ENCODE measurements at places on chromosomes 3 and 15. TPM values are rescaled to one million over a fixed set of nuclear protein-coding genes. Genes with fewer than 3 reads are reported as not detected.

- DNase-seq: no peak
- H3K4me1 ChIP-seq: peaks cover 36% of the 10 kb centered on the region
- no peaks in the 10 kb centered on the region for H3K27me3 ChIP-seq
- H3K36me3 ChIP-seq: no peaks in the 10 kb centered on the region
These were observed 35.4 kb upstream of the DUSP7 start for GRCh38 chr3:52091586-52092270.

GRCh38 chr3:115275896-115276295, 128.8 kb upstream of the ZBTB20 start:
- H3K27ac ChIP-seq: no peak overlapping the region
- H3K4me3 ChIP-seq: no peak overlapping the region
- DNase-seq: no peak
- no peaks in the 10 kb centered on the region for H3K36me3 ChIP-seq
- H3K27me3 ChIP-seq: no peaks in the 10 kb centered on the region

- H3K4me3 ChIP-seq: no peak overlapping the region
- peaks cover 33% of the 10 kb centered on the region for H3K4me1 ChIP-seq
- H3K36me3 ChIP-seq: no peaks in the 10 kb centered on the region
- H3K27me3 ChIP-seq: no peaks in the 10 kb centered on the region
- no peak for DNase-seq
These were observed 32.0 kb downstream of the PIK3CA start for GRCh38 chr3:179179979-179180759.

GRCh38 chr3:185129083-185129482, 23.8 kb downstream of the C3orf70 start:
- no peak overlapping the region for H3K27ac ChIP-seq
- H3K4me1 ChIP-seq: no peaks in the 10 kb centered on the region
- no peak overlapping the region for H3K4me3 ChIP-seq
- no peak for DNase-seq
- H3K27me3 ChIP-seq: no peaks in the 10 kb centered on the region

GRCh38 chr3:174397848-174398247, 461.3 kb upstream of the NAALADL2 start:
- DNase-seq: no peak
- H3K4me3 ChIP-seq: no peak overlapping the region
- H3K27ac ChIP-seq: no peak overlapping the region
- H3K4me1 ChIP-seq: no peaks in the 10 kb centered on the region

DNA sequence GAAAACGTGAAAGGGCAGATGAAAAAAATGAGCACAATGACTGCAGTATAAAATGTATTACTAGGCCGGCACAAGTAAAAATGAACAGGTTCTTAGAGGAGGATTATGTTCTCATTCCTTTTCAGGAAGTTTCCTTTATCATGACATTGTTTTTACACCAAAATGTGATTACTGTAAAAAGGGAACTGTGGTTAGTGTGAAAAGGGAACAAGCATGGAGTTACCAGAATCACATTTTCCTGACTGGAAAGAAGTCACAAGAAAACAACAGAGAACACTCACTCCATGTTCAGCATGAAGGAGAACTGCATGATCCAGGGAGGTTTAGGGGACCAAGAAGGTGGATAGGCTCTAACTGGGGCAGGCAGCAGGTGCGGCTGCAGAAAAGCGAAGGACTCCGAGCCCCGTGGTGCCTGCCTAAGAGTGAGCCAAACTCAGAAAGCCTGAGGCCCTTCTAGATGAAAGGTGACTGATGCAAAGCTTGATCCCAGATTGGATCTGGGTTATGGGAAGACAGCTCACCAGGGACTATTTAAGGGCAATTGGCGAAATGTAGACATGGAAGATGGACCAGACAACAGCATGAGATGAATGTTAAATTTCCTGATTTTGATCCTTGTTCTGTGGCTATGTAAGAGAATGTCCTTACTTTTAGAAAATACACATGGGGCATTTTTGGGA, 77.3 kb downstream of the CCR1 start:
- no peaks in the 10 kb centered on the region for H3K36me3 ChIP-seq
- peak overlapping the region; percentile 76 for H3K27ac ChIP-seq

- H3K36me3 ChIP-seq: no peaks in the 10 kb centered on the region
- DNase-seq: no peak
- no peak overlapping the region for H3K4me3 ChIP-seq
- H3K27ac ChIP-seq: no peak overlapping the region
- peaks cover 21% of the 10 kb centered on the region for H3K4me1 ChIP-seq
These were observed 66.3 kb upstream of the HES1 start for GRCh38 chr3:194069421-194070219.

GRCh38 chr3:144369129-144369879, 397.7 kb downstream of the DIPK2A start:
- H3K4me1 ChIP-seq: no peaks in the 10 kb centered on the region
- H3K36me3 ChIP-seq: no peaks in the 10 kb centered on the region
- no peak for DNase-seq
- no peak overlapping the region for H3K4me3 ChIP-seq

GRCh38 chr3:194732617-194733016, 46.9 kb downstream of the FAM43A start:
- H3K4me3 ChIP-seq: no peak overlapping the region
- DNase-seq: no peak
- H3K27me3 ChIP-seq: no peaks in the 10 kb centered on the region
- no peak overlapping the region for H3K27ac ChIP-seq

- DNase-seq: no peak
- H3K27me3 ChIP-seq: no peaks in the 10 kb centered on the region
- no peak overlapping the region for H3K27ac ChIP-seq
- no peaks in the 10 kb centered on the region for H3K4me1 ChIP-seq
- H3K4me3 ChIP-seq: no peak overlapping the region
These were observed 199.1 kb downstream of the SI start for GRCh38 chr3:164879201-164879600.

DNA sequence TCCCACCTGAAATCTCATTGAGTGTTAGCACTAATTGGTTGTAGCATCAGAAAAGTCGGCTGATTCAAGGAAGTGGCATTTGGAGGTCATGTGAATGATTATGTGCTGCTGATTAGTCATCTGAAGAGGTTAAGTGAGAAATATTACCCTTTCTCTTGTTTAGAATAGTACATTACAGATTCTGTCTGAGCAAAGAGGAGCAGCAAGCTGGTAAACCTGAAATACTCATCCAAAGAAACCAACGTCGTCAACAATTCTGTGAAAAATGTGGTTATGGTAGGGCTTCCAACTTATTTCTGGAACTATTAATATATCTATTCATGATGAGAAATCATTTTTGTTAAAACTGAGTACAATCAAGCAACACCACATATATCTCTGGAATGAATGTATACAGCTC, 1024.9 kb downstream of the TUSC7 start:
- no peaks in the 10 kb centered on the region for H3K27me3 ChIP-seq
- no peaks in the 10 kb centered on the region for H3K36me3 ChIP-seq
- no peak for DNase-seq
- no peak overlapping the region for H3K4me3 ChIP-seq

The CP gene
- total RNA-seq: 5.4 TPM

The CFAP91 gene
- total RNA-seq: 2.3 TPM

The CCDC33 gene
- total RNA-seq: 4.2 TPM
